Stimulated activated naive CD8-positive, alpha-beta T cell treated with anti-CD3 and anti-CD28 coated beads, Interleukin-15, Interleukin-2, amounts not matched to agents 100 U/mL and 50 U/mL, for 24 hours (primary cell): ENCODE measurements at places on chromosomes 5 and 9.

DNA sequence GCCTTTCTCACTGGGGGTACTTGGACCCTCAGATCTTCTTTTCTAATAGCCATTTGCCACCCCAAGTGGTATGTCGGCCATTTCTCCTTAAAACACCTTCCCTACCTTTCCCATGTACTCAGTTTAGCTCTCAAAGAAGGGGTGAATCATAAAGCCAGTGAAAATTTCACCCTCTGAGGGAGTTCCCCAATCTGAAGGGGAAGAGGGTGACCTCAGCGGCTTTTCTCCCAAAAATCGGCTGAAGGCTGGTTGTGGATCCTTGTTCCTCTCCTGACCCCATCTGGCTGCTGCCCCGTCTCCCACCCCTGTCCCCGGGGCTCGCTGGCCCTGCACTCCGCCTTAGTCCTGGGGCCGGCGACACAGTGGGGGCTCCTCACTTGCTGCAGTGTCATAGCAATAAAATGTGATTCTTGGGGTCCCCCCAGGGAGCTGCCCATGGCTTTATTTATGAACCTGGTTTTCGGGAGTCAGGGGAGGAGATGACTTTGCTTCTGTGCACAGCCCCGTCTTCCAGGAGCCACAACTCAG is 17.3 kb upstream of the LTC4S start:
- no peak for DNase-seq

DNA sequence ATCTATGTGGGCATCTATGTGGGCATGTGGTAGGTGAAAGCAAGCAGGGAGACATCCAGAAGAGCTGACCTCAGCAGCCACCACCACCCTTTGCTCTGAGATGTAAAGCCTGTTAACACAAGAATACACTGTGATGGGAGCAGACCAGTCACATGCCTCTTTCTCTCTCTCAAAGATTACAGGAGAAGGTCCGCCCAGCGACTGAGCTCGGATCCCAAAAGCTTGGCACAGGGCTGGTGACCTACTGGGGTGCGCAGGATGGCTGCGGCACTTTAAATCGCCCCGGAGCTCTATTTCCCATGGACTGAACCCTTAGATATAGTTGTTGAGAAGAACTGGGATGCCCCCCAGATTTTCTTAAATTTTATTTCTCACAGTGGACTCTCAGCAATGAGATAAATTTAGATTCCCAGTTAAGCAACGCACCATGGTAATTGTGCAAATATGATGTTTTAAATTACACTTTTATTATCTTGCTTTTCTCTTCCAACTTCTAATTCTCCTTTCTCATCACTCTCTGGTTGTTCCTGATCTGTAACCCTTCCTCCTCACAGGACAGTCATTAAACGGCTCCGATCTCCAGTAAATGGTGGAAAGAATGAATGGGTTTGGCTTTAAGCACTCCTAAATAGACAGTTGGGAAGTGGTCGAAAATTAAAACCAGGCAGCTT is 37.7 kb upstream of the ICE1 start:
- DNase-seq, result no peak

GRCh38 chr5:3349704-3350565 is 245.7 kb upstream of the IRX1 start:
- no peak for DNase-seq

DNA sequence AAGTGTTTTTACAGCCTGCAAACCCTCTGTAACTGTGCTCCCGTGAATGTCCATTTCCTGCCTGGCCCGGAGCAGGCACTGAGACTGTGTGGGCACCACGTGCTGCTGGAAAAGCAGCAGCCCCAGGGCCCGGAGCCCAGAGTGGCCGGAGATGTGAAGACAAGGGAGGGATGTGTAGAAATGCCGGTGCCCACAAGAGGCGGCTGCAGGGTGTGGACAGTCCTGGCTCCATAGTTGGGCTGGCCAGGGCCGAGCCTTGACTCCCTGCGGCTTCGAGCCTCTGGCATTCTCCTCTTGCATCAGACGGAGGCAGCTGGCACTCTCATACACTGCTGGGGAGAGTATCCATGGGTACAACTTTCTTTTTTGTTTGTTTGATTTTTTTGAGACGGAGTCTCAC is 13.2 kb upstream of the GFPT2 start:
- no peak for DNase-seq

GRCh38 chr5:14871214-14872069 is at the start of gene ANKH:
ANKH (minus strand) TSS chr5:14871778; CDS start chr5:14871447, 331 bp downstream.
- peak; percentile 86 for DNase-seq

DNA sequence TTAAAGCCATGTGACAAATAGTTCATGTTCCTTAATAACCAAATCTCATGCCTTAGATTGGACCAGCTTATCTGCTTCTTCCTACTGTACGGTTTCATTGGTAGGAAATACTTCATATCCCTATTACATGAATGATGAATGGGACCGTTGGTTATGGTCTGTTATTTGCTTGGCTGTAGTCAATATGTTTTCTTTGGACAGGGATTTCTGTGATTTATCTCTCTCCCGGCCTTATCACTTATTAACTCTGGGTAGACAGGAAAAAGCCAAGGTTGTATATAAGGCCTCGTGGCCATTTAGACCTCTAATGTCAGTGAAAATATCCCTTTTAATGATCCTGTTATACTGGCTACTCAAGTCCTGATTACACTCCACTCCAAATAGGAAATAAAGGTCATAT is 330.6 kb downstream of the EBF1 start:
- no peak for DNase-seq

DNA sequence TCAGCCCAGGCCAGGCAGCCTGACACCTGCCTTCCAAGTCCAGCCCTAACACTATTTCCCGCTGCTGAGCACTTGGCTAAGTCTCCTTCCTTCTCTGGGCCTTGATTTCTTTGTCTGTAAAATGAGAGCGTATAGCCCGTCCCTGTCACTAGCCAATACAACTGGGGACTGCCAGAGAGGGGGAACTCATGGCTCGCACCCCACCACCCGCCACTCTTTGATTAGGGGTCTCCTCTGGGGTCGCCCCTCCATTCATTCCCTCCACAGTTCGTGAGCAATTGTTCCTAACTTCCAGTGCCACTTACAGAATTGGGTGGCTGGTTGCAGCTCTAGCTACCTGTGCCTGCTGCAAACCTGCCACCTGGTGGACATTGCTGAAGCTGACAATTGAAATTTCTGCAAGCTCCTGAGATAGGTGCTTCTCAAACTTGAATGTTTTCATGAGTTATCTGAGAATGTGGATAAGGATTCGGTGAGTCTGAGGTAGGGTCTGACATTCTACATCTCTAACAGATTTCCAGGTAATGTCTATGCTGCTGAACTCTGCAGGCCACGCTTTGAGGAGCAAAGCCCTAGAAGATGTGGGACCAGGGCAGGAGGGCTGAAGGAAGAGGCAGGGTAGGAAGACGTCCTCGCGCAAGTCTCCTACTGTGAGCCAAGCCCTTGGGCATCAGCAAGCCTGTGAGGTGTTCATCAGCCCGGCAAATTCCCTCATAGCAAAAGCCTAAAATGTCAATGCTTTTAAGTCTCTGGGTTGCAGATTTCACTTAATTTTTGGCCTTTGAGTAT is 13.3 kb upstream of the RECK start:
- peak; percentile 65 for DNase-seq

- no peak for DNase-seq
Measured at GRCh38 chr5:127757576-127757975, 54.4 kb downstream of the CCDC192 start.

DNA sequence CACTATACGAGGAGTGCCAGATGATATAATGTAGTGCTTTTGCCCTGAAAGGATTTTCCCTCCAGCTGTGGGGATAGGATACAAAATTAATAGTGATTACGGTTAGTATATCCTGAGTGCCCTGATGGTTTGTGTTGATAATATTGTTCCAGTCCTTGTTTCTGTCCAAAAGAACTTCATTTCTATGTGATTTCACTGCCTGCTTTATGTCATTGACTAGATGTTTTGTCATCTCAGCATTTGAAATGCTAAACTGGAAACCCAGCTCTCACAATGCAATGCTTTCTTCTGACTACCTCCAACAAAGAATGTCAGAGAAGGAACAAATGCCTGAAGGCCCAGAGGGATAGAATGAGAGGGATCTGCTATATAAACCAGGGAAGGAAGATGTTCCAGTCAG is 177.8 kb downstream of the NIPBL start:
- no peak for DNase-seq

DNA sequence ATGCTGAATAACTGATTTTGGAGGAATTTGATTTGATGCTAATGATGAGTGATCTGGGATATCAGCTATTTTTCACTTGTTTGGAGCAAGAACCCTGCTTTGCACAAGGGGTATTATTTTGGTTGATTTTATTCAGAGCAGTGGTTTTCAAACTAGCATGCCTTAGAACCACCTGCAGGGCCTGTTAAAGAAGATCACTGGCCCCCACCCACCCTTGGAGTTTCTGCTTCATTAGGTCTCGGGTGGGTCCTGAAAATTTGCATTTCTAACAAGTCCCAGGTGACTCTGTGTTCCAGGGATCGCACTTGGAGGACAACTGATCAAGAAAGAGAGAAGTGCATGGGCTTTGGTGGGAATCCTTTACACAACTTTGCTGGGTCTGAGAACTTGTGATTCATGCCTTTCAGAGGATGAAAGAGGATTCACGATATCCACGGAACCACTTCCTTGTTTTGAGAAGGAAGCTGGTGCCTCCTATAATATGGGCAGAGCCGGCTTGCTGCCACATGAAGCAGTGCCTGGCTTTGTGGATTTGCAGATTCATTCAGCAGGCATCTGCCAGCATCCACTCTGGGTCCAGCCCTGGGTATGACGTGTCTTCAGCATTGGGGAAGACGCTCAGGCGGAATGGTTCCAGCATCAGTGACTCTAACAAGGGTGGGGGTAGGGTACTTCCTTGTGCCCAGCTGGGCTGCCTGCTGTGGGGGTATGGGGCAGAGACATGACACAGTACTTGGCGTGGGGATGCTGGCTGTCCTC is 106.6 kb upstream of the PITX1 start:
- no peak for DNase-seq

- DNase-seq, result no peak
Measured at GRCh38 chr5:1805326-1805725, 4.1 kb downstream of the NDUFS6 start.

DNA sequence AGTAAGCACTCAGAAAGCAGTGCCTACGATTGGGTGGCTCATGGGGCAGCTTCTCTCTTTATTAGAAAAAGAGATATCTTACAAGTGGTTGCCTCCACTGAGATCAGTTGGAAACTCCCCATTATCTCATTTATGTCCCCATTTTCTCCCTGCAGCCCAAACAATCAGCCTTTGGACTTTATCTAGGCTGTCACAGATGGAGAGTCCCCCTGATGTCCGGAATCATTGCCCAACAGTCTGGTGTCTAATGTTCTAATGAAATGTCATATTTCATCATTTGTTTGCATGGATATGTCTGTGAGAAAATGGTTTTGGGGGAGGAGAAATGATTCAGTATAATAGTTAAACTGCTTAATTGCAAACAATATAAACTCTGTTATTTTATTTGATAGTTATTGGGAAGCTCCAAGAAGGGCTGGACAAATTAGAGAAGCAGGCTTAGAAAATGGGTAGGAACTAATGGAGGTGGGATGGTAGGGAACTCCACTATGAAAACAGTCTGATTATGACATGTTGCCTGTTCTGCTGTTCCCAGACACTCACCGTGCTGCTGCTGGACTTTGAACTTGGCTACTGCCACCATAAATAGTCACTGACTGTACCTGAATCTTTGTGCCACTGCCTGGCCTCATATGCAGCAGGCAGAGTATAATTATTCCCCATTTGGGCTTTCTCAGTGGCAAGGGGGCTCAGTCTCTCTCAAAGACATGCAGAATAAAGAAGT is 38.3 kb upstream of the SMAD5 start:
- DNase-seq, result no peak
